ENCODE measurements at places on chromosomes 3 and 15.

- H3K4me1 ChIP-seq = no peaks in the 10 kb centered on the region
- H3K27ac ChIP-seq = no peak overlapping the region
- no peaks in the 10 kb centered on the region for H3K27me3 ChIP-seq
- no peak overlapping the region for H3K4me3 ChIP-seq
- DNase-seq = no peak
- H3K36me3 ChIP-seq = no peaks in the 10 kb centered on the region
Observed at GRCh38 chr3:109933576-109933975, 596.2 kb upstream of the DPPA4 start.

DNA sequence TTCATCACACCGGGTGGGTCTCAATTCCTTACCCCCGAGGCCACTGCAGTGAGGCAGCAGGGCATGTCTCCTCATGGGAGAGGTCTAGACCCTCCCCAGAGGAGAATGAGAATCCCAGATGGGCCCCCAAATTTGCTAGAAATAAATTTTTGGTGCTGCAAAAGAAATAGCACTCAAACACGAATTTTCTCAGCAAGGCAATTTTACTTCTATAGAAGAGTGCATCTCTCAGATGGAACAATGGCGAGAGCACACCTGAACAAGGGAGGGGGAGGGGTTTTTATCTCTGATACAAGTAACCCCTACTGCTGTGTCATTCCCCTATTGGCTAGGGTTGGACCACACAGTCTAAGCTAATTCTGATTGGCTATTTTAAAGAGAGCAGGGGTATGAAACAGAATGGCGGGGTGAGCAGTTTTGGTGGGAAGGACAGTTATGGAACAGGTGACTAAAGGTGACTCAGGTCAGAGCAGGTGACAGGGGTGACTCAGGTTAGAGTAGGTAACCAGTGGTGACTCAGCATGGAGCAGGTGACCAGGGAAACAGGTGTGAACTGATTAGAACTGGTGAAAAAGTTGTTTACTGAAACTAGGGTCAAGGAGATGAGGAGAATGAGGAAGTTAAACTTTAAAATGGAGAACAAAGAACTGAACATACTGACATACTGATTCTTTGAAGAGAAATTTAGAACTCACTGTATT is 93.0 kb upstream of the WNT7A start:
- no peaks in the 10 kb centered on the region for H3K4me1 ChIP-seq
- DNase-seq = no peak
- H3K4me3 ChIP-seq = no peak overlapping the region

DNA sequence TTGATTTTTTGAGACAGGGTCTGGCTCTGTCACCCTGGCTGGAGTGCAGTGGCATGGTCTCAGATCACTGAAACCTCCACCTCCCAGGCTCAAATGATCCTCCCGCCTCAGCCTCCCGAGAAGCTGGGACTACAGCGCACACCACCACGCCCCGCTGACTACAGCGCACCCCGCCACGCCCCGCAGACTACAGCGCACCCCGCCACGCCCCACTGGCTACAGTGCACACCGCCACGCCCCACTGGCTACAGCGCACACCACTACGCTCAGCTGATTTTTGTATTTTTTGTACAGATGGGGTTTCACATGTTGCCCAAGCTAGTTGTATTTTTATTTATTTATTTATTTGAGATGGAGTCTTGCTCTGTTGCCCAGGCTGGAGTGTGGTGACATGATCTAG is 35.6 kb downstream of the SLC51A start:
- no peaks in the 10 kb centered on the region for H3K27me3 ChIP-seq
- H3K4me1 ChIP-seq = peaks cover 3% of the 10 kb centered on the region
- DNase-seq = no peak
- no peak overlapping the region for H3K27ac ChIP-seq
- H3K36me3 ChIP-seq = no peaks in the 10 kb centered on the region
- H3K4me3 ChIP-seq = no peak overlapping the region

GRCh38 chr3:146493221-146493620 is 23.9 kb upstream of the PLSCR2 start:
- no peak overlapping the region for H3K4me3 ChIP-seq
- H3K27ac ChIP-seq = no peak overlapping the region
- no peak for DNase-seq
- H3K4me1 ChIP-seq = peaks cover 5% of the 10 kb centered on the region
- H3K27me3 ChIP-seq = no peaks in the 10 kb centered on the region
- H3K36me3 ChIP-seq = no peaks in the 10 kb centered on the region

GRCh38 chr3:160804762-160805161 is 48.7 kb downstream of the PPM1L start:
- no peaks in the 10 kb centered on the region for H3K27me3 ChIP-seq
- H3K4me3 ChIP-seq = no peak overlapping the region
- H3K27ac ChIP-seq = no peak overlapping the region
- DNase-seq = no peak

GRCh38 chr3:80556763-80557162 is 789.0 kb upstream of the ROBO1 start:
- H3K4me3 ChIP-seq = no peak overlapping the region
- no peaks in the 10 kb centered on the region for H3K4me1 ChIP-seq
- H3K27ac ChIP-seq = no peak overlapping the region

- no peak overlapping the region for H3K27ac ChIP-seq
- no peaks in the 10 kb centered on the region for H3K36me3 ChIP-seq
- H3K4me1 ChIP-seq = no peaks in the 10 kb centered on the region
- no peaks in the 10 kb centered on the region for H3K27me3 ChIP-seq
- no peak overlapping the region for H3K4me3 ChIP-seq
Observed at GRCh38 chr3:8525893-8526292, 24.3 kb downstream of the LMCD1 start.

DNA sequence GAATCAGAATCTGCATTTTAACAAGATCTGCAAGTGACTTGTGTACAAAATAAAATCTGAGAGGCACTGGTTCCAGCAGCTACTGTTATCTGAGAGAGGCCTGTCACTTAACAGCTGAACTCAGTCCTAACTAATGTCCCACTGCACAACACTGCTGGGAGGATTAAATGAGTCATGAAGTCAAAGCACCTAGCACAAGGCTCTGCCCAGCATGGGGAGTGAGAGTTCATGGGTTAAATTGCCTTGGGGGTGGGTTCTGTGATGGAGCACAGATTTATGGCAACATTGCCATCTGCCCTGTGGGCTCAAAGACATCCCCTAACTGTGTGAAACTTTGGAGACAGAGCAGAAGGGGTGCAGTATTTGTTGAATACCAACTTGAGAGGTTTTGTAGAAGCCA is 250.9 kb downstream of the PLCL2 start:
- H3K27me3 ChIP-seq = no peaks in the 10 kb centered on the region
- no peak overlapping the region for H3K4me3 ChIP-seq
- no peak overlapping the region for H3K27ac ChIP-seq
- DNase-seq = no peak

DNA sequence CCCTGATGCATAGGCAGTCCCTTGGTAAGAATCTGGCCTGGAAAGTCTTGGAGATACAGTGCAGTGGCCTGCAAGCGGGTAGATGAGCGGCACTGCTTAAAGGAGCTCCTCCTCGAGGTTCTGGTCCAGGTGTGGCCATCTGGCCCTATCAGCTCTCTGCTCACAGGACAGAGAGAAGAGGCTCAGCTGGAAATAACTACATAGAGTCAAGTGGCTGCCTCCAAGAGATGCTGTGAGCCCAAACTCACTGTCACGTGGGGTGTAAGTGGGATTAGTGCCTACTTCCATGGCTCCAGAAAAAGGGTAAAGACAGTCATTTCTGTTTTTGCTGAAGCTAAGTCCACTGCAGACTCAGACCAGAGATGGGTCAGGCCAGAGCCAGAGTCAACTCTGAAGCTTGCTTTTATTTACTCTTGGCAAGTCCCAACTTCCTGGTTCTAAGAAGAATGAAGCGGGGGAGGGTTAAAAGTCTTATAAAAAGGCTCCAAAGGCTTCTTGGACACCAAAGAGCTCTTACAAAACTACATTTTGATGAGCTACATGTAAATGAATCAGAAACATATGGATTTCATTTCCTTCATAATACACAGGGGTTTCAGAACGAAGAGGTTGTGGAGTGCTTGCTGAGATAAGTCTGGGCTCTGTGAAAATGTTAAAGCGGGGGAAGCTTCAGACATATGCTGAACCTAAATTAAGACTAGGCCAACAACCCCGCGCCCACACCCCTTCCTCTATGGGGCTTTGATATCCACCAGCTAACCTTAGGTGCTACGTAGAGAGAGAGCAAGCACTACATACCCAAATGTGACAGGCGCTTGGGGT is 77.1 kb downstream of the PDZRN3 start:
- H3K27me3 ChIP-seq = no peaks in the 10 kb centered on the region
- H3K4me1 ChIP-seq = no peaks in the 10 kb centered on the region
- no peak overlapping the region for H3K27ac ChIP-seq
- H3K4me3 ChIP-seq = no peak overlapping the region

GRCh38 chr3:123352134-123352554 is 96.7 kb downstream of the ADCY5 start:
- peaks cover 64% of the 10 kb centered on the region for H3K27me3 ChIP-seq
- no peak overlapping the region for H3K4me3 ChIP-seq
- no peak overlapping the region for H3K27ac ChIP-seq
- H3K4me1 ChIP-seq = no peaks in the 10 kb centered on the region
- DNase-seq = no peak
- H3K36me3 ChIP-seq = no peaks in the 10 kb centered on the region

DNA sequence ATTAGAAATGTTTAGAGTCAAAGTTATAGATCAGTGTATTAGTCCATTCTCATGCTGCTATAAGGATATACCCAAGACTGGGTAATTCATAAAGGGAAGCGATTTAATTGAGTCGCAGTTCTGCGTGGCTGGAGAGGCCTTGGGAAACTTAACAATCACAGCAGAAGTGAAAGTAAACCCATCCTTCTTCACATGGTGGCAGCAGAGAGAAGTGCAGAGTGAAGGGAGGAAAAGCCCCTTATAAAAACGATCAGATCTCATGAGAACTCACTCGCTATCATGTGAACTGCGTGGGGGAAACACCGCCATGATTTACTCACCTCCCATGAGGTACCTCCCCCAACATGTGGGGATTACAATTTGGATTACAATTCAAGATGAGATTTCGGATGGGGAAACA is 871.5 kb downstream of the DIPK2A start:
- no peaks in the 10 kb centered on the region for H3K4me1 ChIP-seq
- no peak for DNase-seq
- no peak overlapping the region for H3K27ac ChIP-seq
- no peak overlapping the region for H3K4me3 ChIP-seq

DNA sequence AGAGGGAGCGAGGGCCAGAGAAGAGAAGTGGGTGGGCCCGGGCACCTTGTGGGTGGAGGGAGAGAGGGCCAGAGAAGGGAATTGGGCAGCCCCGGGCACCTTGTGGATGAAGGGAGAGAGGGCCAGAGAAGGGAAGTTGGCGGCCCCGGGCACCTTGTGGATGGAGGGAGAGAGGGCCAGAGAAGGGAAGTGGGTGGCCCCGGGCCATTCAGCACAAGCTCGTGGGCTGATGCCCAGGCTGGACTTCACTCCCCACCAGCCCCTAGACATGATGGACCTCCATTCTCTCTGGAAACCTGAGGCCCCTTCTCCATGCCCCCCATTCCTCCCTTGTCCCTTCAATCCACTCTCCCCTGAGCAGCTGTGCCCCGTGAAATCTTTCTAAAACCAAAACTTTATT is 15.8 kb downstream of the DUSP7 start:
- DNase-seq = no peak
- H3K27me3 ChIP-seq = peaks cover 11% of the 10 kb centered on the region
- no peaks in the 10 kb centered on the region for H3K4me1 ChIP-seq
- H3K36me3 ChIP-seq = no peaks in the 10 kb centered on the region

- H3K36me3 ChIP-seq = no peaks in the 10 kb centered on the region
- H3K27me3 ChIP-seq = no peaks in the 10 kb centered on the region
Observed at GRCh38 chr3:114192136-114192535, 13.3 kb upstream of the DRD3 start.

DNA sequence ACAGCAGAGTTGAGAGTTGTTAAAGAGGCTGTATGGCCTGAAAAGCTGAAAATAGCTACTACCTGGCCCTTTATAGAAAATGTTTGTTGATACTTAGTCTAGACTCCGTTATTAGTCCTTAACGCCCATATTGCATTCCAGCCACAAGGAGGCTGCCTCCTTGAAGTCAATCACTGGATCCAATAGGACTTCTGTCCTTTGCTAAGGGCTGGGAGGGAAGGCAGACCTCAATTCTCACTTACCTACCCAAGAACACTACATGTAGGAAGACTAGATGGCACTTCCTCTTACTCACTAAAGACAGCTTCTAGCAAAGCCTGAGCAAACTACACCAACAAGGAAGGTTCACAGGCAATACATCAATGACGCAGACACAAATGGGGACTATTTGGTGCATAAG is 139.5 kb upstream of the HACD2 start:
- H3K36me3 ChIP-seq = no peaks in the 10 kb centered on the region
- H3K27ac ChIP-seq = no peak overlapping the region
- H3K4me1 ChIP-seq = no peaks in the 10 kb centered on the region

GRCh38 chr15:88124199-88124598 is 132.3 kb downstream of the NTRK3 start:
- H3K36me3 ChIP-seq = no peaks in the 10 kb centered on the region
- H3K4me3 ChIP-seq = no peak overlapping the region
- H3K4me1 ChIP-seq = no peaks in the 10 kb centered on the region

DNA sequence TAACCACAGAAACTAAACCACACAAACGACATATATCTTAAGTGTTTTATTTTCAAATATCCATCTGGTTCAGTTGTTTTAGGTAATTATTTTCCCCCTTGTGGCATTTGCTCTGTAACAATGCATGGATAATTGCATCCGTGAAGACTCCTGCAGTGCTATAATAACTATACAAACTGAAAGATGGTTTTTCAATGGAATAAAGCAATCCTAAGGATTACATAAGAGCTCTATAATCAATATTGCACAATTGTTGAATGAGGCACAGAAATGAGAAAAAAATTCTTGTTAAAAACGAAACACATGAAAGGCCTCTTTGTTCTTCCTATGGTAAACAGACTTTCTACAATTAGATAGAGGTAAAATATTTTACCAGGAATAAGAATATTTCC is 446.0 kb upstream of the EPHA3 start:
- H3K27me3 ChIP-seq = no peaks in the 10 kb centered on the region
- no peaks in the 10 kb centered on the region for H3K36me3 ChIP-seq
- H3K27ac ChIP-seq = no peak overlapping the region
- H3K4me3 ChIP-seq = no peak overlapping the region
- H3K4me1 ChIP-seq = no peaks in the 10 kb centered on the region
